NCI-H69 (cell line): ENCODE measurements at places on chromosomes 1 and 21.

DNA sequence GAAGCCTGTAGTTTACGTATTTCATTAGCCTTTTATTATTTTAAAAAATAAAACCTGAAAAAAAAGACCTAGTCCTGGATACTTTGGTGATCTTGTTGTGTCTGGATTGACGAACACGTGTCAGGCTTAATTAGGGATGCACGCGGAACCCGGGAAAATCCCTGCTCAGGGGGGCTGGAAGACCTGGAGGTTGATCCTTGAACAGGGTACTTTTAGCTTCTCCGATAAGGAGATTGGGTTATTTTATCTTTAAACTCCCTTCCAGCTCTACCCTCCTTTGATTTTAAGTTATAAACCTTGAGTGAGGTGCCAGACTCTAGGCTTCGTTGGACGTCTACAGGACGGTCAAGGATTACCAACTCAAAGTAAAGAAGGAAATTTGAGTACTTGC, 552 bp upstream of the ZNF691 start:
- DNase-seq = peak; percentile 17

DNA sequence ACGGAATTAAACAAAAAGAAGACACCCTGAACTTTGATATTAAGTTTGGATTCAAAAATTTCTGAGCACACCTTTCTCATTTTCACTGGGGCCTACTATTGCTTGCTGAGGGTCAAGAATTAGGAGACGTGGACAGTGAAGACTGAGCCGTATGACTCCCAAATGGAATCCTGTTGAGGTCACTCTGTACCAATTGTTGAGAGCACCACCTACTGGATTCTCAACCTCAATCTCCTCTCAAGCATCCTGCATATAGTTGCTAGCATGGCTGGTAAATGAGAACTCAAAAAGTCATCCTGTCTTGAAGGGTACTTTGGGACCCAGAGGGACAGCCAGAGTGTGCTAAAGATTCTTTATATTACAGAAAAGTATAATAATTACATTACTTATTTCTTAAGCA, 20.2 kb upstream of the MTR start:
- peak; percentile 44 for DNase-seq

GRCh38 chr1:190104961-190105360, 372.7 kb downstream of the BRINP3 start:
- no peak for DNase-seq

- DNase-seq = no peak
Observed at GRCh38 chr1:12595757-12596006, 22.3 kb downstream of the DHRS3 start.

- no peak for DNase-seq
Observed at GRCh38 chr21:45130324-45130774, 56.0 kb downstream of the ADARB1 start.
